Karpas-422 (cell line): ENCODE measurements at places on chromosomes 5 and 9.

DNA sequence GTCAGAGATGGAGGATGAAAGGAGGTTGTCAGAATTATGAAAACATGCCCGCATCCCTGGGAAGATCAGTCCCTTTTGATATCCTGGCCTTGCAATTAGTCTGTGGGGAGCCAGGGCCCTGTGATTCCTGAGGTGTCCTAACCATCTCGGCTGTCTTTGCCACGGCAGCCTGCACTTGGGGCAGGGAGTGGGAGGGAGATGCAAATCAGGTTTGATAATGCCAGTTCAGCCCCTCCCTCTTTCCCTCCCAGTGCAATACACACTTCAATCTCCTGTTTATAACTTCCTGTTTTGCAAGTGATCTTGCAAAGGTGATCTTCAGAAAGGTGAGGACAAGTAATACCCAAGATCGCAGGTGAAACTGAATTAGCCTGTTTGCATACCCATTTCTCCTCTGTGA lies 114.0 kb upstream of the ALDH1B1 start:
- no peaks in the 10 kb centered on the region for H3K27me3 ChIP-seq
- H3K36me3 ChIP-seq, result no peaks in the 10 kb centered on the region
- peak overlapping the region; percentile 50; the same call in 1 of the 2 replicates for H3K4me3 ChIP-seq
- peaks cover 60% of the 10 kb centered on the region for H3K4me1 ChIP-seq
- peak; percentile 54 for DNase-seq
- peak overlapping the region; percentile 82; the same call in 1 of the 2 replicates for H3K27ac ChIP-seq

GRCh38 chr5:142881784-142882126 lies 111.6 kb downstream of the ARHGAP26 start:
- no peaks in the 10 kb centered on the region for H3K36me3 ChIP-seq
- no peaks in the 10 kb centered on the region for H3K27me3 ChIP-seq

GRCh38 chr9:120043448-120043847 lies 536.5 kb downstream of the CDK5RAP2 start:
- H3K27me3 ChIP-seq, result no peaks in the 10 kb centered on the region
- H3K4me3 ChIP-seq, result no peak overlapping the region
- no peak overlapping the region for H3K27ac ChIP-seq

- peak within 1 kb of the TSS; percentile 92 for H3K4me3 ChIP-seq
Observed at GRCh38 chr5:79990598-79991507, at the start of gene MTX3. Gene MTX3 (minus strand): TSS chr5:79991262. CDS start chr5:79991238, 24 bp downstream.

DNA sequence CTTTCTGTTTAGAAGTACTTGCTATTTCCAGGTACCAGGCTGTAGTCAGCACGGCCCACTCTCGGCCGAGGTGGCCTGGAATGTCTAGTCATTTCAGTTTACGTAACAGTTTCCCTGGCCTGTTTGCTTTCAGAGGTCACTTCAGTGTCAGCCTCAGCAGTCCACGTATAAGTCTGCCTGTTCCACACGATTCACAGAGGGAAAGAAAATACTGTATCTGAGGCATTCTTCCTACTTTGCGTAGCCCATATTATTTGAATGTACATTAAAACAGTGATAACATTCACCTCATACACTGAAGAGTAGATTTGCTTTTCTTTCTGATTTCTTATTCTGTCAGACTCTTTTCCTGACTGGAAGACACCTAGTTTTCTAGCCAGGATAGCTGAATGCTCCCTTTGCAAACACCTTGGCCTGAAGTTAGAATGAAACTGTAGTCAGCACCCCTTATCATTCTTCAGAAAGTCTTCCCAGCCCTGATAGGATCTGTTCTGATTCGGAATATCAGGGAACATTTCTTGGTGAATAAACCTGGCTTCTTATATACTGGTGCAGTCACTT lies 140.9 kb downstream of the AOPEP start:
- no peaks in the 10 kb centered on the region for H3K36me3 ChIP-seq
- H3K27me3 ChIP-seq, result no peaks in the 10 kb centered on the region
- DNase-seq, result no peak
- H3K4me3 ChIP-seq, result no peak overlapping the region
